CD4-positive, CD25-positive, alpha-beta regulatory T cell (primary cell): ENCODE measurements at places on chromosomes 1 and 21. TPM values are rescaled to one million over a fixed set of nuclear protein-coding genes. Genes with fewer than 3 reads are reported as not detected.

- no peak overlapping the region for H3K4me3 ChIP-seq
- H3K27me3 ChIP-seq = no peaks in the 10 kb centered on the region
- H3K4me1 ChIP-seq = no peaks in the 10 kb centered on the region
- no peak for DNase-seq
- no peaks in the 10 kb centered on the region for H3K36me3 ChIP-seq
These were observed 229.4 kb downstream of the CACNA1E start for GRCh38 chr1:181712711-181713110.

DNA sequence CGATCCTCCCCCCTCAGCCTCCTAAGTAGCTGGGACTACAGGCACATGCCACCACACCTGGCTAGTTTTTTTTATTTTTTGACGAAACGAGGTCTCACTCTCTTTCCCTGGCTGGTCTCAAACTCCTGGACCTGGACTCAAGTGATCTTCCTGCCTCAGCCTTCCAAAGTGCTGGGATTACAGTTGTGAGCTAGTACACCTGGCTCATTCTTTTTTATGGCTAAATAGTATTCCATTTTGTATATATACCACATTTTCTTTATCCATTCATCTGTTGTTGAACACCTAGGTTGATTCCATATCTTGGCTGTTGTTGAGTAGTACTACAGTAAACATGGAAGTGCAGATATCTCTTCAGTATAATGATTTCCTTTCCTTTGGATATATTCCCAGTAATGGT, 62.3 kb upstream of the RCC1 start:
- no peaks in the 10 kb centered on the region for H3K4me1 ChIP-seq
- no peak overlapping the region for H3K27ac ChIP-seq
- no peak overlapping the region for H3K4me3 ChIP-seq
- DNase-seq = no peak
- H3K36me3 ChIP-seq = no peaks in the 10 kb centered on the region
- no peaks in the 10 kb centered on the region for H3K27me3 ChIP-seq

The MOB3C gene
- total RNA-seq = 13.6 TPM

The SPATA21 gene
- total RNA-seq = not detected

DNA sequence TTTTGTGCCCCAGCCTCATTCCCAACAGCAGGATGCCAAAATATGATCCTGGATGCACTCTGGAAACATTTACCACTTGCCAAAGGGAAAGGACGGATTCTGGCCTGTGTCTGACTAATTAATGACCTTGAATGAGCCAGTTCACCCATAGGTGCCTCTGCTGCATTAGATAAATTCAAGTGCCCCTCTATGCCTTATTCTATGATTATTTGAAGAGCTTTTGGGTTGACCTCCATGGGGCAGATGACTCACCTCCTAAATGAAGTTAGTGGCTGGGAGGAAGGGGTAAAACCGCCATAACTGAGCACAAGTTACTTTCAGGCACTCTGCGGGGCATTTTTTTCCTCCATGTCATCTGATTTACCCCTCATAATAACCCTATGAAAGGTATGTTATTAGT, 98.1 kb downstream of the CLIC6 start:
- H3K27ac ChIP-seq = no peak overlapping the region
- H3K4me1 ChIP-seq = no peaks in the 10 kb centered on the region
- H3K36me3 ChIP-seq = no peaks in the 10 kb centered on the region
- no peak for DNase-seq

GRCh38 chr1:150194381-150195031, 41.4 kb downstream of the ANP32E start:
- H3K4me3 ChIP-seq = no peak overlapping the region
- DNase-seq = no peak
- H3K27ac ChIP-seq = no peak overlapping the region
- no peaks in the 10 kb centered on the region for H3K4me1 ChIP-seq
- no peaks in the 10 kb centered on the region for H3K36me3 ChIP-seq
- H3K27me3 ChIP-seq = peaks cover 3% of the 10 kb centered on the region

The KRTAP27-1 gene
- not detected for total RNA-seq

- no peaks in the 10 kb centered on the region for H3K27me3 ChIP-seq
- H3K4me1 ChIP-seq = peaks cover 11% of the 10 kb centered on the region
- DNase-seq = no peak
- no peak overlapping the region for H3K27ac ChIP-seq
- no peaks in the 10 kb centered on the region for H3K36me3 ChIP-seq
- no peak overlapping the region for H3K4me3 ChIP-seq
These were observed 32.2 kb upstream of the FCRL3 start for GRCh38 chr1:157732755-157733154.

- H3K4me3 ChIP-seq = no peak overlapping the region
- no peak overlapping the region for H3K27ac ChIP-seq
- peaks cover 3% of the 10 kb centered on the region for H3K4me1 ChIP-seq
- no peaks in the 10 kb centered on the region for H3K36me3 ChIP-seq
These were observed 111.8 kb downstream of the PLXNA2 start for GRCh38 chr1:208132287-208132882.

- H3K4me1 ChIP-seq = no peaks in the 10 kb centered on the region
- no peak overlapping the region for H3K27ac ChIP-seq
- no peak overlapping the region for H3K4me3 ChIP-seq
- no peak for DNase-seq
- no peaks in the 10 kb centered on the region for H3K36me3 ChIP-seq
These were observed 141.1 kb upstream of the IRF2BP2 start for GRCh38 chr1:234750922-234751627.

DNA sequence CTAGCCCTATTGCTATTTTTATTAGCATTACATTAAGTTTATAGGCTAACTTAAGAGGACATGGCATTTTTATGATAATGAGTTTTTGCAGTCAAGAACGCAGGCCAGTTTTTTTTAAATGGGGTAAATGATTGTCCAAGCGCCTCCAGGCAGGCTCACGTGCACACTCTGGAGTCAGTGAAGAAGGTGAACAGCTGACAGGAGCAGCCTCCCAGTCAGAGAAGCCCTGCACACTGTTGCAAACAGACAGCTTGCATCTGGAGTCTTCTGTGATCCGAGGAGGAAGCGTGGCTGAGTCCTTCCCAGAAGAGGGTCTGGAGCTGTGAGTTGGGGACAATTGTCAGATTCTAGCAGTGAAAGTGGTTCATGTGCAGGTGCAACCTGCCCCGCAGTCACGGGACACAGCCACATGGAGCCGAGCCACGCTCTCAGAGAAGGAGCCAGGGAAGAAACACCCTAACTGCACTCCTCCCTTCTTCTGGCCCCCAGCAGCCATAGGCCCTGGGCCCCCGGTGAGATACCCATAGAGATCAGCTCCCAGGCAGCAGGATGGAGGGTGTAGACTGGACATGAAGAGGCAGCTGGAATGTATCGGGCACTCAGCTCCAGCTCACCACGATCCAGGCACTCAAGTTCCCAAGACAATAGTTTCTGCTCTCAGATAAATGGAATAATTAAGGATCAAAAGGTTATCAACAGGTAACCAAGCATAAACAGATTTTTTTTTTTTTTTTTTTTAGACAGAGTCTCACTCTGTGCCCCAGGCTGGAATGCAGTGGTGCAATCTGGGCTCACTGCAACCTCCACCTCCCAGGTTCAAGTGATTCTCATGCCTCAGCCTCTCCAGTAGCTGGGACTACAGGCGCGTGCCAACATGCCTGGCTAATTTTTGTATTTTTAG, 26.4 kb downstream of the CAPN2 start:
- no peak for DNase-seq
- no peaks in the 10 kb centered on the region for H3K27me3 ChIP-seq
- peaks cover 36% of the 10 kb centered on the region for H3K36me3 ChIP-seq
- no peaks in the 10 kb centered on the region for H3K4me1 ChIP-seq
- H3K27ac ChIP-seq = no peak overlapping the region

DNA sequence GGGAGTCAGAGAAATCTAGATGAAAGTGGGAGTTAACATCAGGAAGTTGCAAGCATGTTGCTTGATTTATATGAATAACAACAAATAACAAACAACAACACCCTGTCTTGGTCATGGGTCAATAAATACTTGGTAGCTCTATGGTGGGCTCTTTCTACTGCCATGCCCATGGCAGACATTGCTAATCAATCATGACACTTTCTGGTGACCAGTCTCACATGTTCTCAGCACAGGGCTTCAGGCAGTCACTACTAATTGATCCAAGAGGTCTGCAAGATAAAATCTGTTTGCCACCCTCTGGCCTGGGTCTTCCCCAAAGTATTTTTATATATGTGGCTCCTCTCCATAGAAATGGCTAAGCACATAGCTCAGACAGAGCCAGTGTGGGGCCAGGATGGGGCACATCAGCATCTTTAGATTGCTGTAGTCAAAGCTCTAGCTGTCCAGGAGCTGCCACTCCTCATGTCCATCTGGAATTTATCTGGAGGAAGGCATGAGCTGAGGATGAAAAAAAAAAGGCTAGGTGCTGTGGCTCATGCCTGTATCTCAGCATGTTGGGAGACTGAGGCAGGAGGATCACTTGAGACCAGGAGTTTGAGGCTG, 51.2 kb downstream of the STUM start:
- H3K36me3 ChIP-seq = no peaks in the 10 kb centered on the region
- no peak overlapping the region for H3K27ac ChIP-seq
- H3K4me1 ChIP-seq = no peaks in the 10 kb centered on the region

GRCh38 chr1:119204197-119204960, 63.9 kb upstream of the WARS2 start:
- H3K27ac ChIP-seq = no peak overlapping the region
- no peaks in the 10 kb centered on the region for H3K4me1 ChIP-seq
- H3K36me3 ChIP-seq = no peaks in the 10 kb centered on the region
- H3K4me3 ChIP-seq = no peak overlapping the region
- no peak for DNase-seq

The AMIGO1 gene
- total RNA-seq = 6.6 TPM

The LRRIQ3 gene
- total RNA-seq = 0.44 TPM

- no peak overlapping the region for H3K4me3 ChIP-seq
- H3K36me3 ChIP-seq = peaks cover 90% of the 10 kb centered on the region
- no peaks in the 10 kb centered on the region for H3K4me1 ChIP-seq
- no peaks in the 10 kb centered on the region for H3K27me3 ChIP-seq
These were observed 89.8 kb downstream of the TMEM200B start for GRCh38 chr1:29033829-29034466.

DNA sequence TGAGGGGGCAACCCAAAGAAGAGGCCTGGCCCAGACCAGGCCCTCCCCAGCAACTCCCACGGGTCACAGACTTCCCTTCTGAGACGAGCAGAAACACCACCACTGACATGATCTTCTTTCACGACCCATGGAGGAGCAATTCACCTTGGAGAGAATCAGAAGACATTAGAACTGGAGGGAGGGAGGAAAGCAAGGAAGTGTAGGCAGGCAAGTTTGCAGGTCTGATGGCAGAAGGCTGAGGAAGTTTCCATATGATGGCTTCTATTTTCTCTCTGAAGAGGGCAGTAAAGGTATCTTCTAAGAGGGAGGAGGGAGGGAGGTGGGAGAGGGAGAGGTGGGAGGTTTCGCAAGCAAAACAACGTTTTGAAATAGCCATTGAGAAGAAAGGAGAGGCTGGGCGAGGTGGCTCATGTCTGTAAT, 1.4 kb upstream of the UBXN10 start:
- peaks cover 27% of the 10 kb centered on the region for H3K4me1 ChIP-seq
- H3K36me3 ChIP-seq = no peaks in the 10 kb centered on the region
- no peak overlapping the region for H3K27ac ChIP-seq
- DNase-seq = peak; percentile 6
